ENCODE measurements at places on chromosomes 2 and 18.

GRCh38 chr2:14234911-14235310 is 397.6 kb upstream of the LRATD1 start:
- DNase-seq: no peak

- no peak for DNase-seq
Observed at GRCh38 chr2:85936421-85937068, 47.8 kb upstream of the ST3GAL5 start.

GRCh38 chr18:56559044-56559443 is 79.3 kb downstream of the TXNL1 start:
- no peak for DNase-seq

DNA sequence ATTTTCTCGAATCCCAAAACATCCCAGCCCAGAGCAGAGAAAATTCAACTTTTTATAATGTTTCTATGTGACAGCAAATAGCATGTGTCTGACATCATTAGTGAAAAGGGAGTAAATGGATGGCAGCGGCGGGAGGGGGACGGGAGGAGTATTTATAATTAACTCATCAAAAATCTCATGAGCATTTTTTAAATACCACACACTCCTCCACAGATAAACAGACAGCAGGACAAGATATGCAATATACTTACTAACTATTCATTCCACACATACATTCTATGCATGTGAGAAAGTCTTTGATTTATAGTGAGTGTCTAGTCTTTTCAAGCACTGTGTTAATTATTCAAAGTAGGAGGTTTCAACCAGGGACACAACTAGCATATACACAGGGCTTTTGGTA is 107.6 kb downstream of the LRP2 start:
- no peak for DNase-seq

GRCh38 chr2:218850796-218851195 is 8.8 kb upstream of the WNT6 start:
- DNase-seq: no peak

DNA sequence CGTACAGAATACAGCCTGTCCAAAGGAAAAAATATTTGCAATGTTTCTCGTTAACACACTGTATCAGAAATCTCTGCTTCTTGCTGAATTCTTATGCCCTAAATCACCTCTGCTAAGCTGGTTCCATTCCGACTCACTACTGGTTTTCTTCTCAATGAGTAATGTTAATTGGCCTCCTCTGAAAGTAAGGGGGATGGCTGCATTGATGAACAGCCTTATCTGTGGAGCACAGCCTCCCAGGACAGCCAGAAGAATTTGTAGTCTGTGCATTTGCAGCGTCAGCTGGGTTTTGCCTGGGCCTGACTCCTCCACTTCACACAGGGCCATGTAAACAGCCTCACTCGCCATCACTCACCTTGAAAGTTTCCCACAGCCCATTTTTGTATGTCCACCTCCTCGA is 127.7 kb downstream of the RNF152 start:
- no peak for DNase-seq

DNA sequence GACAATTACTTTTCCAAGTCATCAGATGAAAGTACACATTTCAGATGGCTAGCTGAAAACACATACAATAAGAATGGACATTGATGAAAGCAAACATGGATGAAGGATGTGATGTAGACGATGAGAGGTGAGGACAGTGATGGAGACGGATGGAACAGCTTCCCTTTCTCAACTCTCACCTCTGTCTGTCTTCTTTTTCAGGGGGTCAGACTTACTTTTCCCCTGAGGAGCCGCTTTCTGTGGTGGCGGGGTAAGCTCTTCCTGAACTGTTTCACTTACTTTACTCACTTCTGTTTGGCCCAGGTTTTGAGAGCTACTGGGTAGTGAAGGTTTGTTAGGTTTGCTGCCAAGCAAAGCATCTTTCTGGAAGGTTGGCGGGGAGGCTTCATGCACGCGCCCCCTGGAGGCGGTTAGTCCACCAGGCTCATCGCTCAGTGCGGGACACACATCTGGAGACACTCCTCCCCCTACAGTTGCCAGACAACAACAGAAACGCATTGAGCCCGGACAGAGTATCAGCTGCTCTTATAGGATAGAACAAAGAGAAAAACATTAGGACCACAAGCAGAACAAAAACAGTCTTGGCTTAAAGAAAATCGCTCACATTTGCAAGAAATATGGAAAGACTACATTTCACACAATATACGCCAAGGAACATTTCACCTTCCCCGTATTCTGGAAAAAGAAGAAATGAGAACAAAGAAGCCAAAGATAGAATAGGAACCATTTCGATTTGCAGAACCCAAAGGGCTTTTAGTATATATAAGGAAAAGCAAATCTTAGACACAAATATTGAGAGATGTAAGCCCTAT is 90.5 kb downstream of the MYOM1 start:
- no peak for DNase-seq
